ENCODE measurements at places on chromosomes 7 and 10. TPM values are rescaled to one million over a fixed set of nuclear protein-coding genes. Genes with fewer than 3 reads are reported as not detected.

ANKRD26 gene
- total RNA-seq, result 6.8 TPM

CCDC146 gene
- total RNA-seq, result 0.18 TPM

LHFPL3 gene
- total RNA-seq, result not detected

SLC29A3 gene
- total RNA-seq, result 8.5 TPM

VDAC2 gene
- total RNA-seq, result 398 TPM

MACC1 gene
- 20.4 TPM for total RNA-seq

GPR15LG gene
- not detected for total RNA-seq

LRMDA gene
- not detected for total RNA-seq

- H3K27ac ChIP-seq, result no peak overlapping the region
- peaks cover 46% of the 10 kb centered on the region for H3K4me1 ChIP-seq
Observed at GRCh38 chr10:79116368-79116767, 47.6 kb downstream of the ZMIZ1 start.

DNA sequence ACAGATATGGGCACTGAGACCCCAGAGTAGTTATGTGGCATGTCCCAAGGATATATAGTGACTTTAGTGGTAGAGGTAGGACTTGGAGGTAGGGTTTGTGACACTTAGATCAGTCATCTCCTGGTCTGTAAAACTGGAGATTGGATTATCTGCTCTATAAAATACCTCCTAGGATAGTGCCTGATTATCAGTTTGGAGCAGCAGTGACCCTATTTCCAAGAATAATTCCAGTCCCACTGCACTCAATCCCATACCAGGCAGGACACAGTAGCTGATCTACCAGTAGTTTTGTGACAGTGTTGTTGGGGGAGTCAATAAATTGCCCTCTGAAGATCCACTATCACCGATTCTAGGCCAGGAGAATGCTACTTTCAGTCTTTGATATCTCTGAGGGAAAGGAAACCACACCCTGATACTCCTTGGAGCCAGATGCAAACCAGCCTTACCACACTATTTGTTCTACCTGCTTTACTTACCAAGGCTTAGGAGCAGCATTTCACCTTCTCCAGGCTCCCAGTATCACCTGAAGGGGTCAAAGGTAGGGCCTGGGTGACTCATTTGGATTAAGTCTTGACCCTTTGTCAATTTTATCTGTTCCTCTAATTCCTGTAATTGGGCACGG is 30.6 kb downstream of the KMT2E start:
- DNase-seq, result peak; percentile 47
- no peaks in the 10 kb centered on the region for H3K4me1 ChIP-seq
- H3K4me3 ChIP-seq, result no peak overlapping the region
- H3K27me3 ChIP-seq, result no peaks in the 10 kb centered on the region
- peak overlapping the region; percentile 0 for H3K27ac ChIP-seq

- peaks cover 26% of the 10 kb centered on the region for H3K4me1 ChIP-seq
- H3K4me3 ChIP-seq, result no peak overlapping the region
- no peak overlapping the region for H3K27ac ChIP-seq
- no peak for DNase-seq
- no peaks in the 10 kb centered on the region for H3K27me3 ChIP-seq
- no peaks in the 10 kb centered on the region for H3K36me3 ChIP-seq
Observed at GRCh38 chr7:37971491-37971890, 51.1 kb downstream of the EPDR1 start.

GRCh38 chr10:73117976-73118743 is 7.9 kb downstream of the NUDT13 start:
- no peaks in the 10 kb centered on the region for H3K4me1 ChIP-seq
- H3K27ac ChIP-seq, result peak overlapping the region; percentile 65
- DNase-seq, result peak; percentile 37
- H3K36me3 ChIP-seq, result peaks cover 27% of the 10 kb centered on the region
- no peak overlapping the region for H3K4me3 ChIP-seq

- no peak overlapping the region for H3K27ac ChIP-seq
- H3K4me1 ChIP-seq, result no peaks in the 10 kb centered on the region
- H3K27me3 ChIP-seq, result no peaks in the 10 kb centered on the region
- no peaks in the 10 kb centered on the region for H3K36me3 ChIP-seq
Observed at GRCh38 chr7:3862774-3863173, 561.7 kb downstream of the SDK1 start.

DNA sequence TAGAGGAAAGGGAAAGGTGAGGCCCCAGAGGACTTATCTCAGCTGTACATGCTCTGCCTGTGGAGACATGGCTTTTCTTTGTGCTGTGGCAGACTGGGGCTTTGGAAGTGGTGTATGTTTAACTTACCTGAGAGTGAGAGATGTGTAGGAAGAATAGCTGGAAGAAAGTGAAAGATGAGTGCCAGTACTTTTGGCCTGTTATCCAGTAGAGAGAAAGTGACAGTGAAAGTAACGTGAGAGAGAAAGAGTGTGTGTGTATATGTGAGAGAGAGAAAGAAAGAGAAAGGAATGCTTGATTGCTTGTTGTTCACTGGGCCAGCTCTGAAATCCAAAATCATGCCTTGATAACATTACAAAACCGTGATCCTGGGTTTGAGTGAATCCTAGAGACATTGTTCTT is 25.5 kb downstream of the MTURN start:
- DNase-seq, result no peak
- H3K27ac ChIP-seq, result peak overlapping the region; percentile 13
- peaks cover 12% of the 10 kb centered on the region for H3K4me1 ChIP-seq
- H3K36me3 ChIP-seq, result no peaks in the 10 kb centered on the region

DNA sequence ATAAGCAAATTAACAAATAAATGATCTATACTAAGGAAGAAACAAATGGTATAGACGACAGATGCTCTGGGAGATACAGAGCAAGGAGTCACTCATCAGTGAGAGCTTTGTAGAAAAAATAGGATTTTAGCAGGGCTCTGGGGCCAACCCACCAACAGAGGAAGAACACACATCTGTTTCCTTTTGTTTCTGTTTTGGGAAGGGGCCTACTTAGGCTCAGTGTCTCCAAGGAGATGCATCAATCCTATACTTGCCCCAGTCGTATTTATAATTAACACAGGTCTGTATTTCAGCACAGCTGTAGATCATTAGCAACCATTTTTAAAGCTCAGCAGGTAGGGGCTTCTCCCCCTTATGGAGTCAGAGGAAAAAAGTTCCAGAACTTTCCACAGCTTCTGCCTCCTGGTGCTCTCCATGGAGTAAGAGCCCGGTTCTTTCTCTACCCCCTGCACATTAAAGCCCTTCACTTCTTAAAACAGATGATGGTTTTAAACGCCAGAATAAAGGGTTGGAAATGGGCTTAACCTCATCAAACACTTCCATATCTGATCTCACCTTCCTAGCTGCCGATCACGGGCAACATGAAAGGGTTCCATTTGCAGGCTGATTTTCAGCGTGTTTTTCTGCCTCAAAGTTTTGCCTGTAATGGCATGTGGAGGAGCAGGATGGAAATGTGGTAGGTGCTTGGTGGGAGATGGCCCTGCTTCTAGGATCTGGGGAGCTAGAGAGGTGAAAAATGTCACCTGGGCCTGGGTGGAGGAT is 291.7 kb downstream of the TCF7L2 start:
- H3K4me3 ChIP-seq, result no peak overlapping the region
- DNase-seq, result no peak
- no peaks in the 10 kb centered on the region for H3K27me3 ChIP-seq
- H3K36me3 ChIP-seq, result no peaks in the 10 kb centered on the region
- no peak overlapping the region for H3K27ac ChIP-seq
- no peaks in the 10 kb centered on the region for H3K4me1 ChIP-seq

DNA sequence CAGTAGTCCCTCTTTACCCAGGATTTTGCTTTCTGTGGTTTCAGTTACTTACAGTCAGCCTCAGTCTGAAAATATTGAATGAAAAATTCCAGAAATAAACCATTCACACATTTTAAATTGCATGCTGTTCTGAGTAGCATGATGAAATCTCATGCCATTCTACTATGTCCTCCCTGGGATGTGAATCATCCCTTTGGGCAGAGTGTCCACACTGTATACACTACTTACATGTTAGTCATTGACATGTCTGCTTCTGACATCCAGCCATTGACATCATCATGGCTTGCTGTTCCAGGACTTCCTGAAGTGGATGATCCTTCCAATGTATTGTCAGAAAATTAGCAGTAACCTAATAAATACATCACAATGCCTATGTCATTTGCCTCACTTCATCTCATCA is 34.6 kb upstream of the MALRD1 start:
- no peak overlapping the region for H3K27ac ChIP-seq
- H3K36me3 ChIP-seq, result no peaks in the 10 kb centered on the region
- H3K4me1 ChIP-seq, result no peaks in the 10 kb centered on the region
- DNase-seq, result no peak
- no peaks in the 10 kb centered on the region for H3K27me3 ChIP-seq

DNA sequence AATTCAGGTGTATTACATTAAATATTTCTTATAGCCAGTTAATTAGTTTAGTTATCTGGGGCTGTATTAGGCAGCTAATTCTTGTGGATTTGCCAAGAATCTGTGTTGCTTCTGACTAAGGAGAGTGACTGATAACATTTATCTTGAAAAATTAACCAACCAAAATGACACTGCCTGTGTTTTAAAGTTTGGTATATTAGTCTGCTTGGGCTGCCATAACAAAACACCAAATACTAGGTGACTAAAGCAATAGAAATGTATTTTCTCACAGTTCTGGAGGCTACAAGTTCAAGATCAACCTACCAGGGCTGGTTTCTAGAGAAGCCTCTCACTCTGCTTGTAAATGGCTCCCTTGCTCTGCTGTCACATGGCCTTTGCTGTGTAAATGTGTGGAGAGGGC is 12.9 kb downstream of the EXOC4 start:
- H3K4me1 ChIP-seq, result no peaks in the 10 kb centered on the region
- H3K36me3 ChIP-seq, result no peaks in the 10 kb centered on the region
- H3K27me3 ChIP-seq, result no peaks in the 10 kb centered on the region
- DNase-seq, result no peak
- no peak overlapping the region for H3K27ac ChIP-seq

DNA sequence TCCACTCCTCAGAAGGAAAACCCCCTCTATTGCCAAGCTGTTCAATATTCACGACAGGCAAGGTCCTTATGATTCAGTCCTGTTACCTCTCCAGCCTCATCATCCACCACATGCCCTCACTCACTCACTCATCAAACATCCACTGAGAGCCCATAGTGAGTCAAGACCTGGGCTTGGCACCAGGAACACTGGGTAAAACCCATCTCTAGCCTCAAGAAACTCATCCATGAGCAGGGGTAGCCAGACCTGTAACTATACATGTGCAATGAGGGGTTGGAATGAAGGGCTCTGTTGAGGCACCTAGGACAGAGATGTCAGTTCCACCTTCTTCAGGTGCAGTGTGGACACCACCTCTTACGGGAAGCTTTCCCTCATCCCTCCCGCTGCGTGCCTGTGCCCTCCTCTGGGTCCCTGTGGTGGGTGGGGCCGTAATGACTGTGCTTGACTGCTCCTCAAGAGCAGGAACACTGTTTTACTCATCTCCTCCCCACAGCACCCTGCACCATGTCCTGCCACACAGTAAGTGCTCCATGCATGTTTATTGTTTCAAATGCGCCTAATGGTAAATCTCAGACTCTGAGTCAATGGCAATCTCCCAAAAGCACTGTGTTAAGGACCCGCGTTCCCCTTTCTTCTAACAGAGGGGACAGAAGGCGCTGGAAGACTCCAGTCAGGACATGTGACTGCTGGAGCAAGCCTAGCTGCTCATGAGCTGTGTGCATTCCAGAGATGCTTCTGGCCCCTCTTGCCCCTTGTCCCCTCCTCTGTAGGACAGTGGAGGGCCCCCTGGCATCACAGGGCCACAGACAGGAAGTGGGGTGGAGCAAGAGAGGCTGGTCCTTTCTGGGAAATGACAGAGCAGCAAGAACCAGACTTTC is 95.4 kb downstream of the HIPK2 start:
- H3K4me1 ChIP-seq, result peaks cover 21% of the 10 kb centered on the region
- no peaks in the 10 kb centered on the region for H3K36me3 ChIP-seq
- H3K27me3 ChIP-seq, result no peaks in the 10 kb centered on the region
- no peak overlapping the region for H3K4me3 ChIP-seq

GRCh38 chr7:47266799-47267198 is 315.1 kb downstream of the TNS3 start:
- no peaks in the 10 kb centered on the region for H3K27me3 ChIP-seq
- H3K36me3 ChIP-seq, result no peaks in the 10 kb centered on the region
- 0 out of 2 replicates have a peak, but pooled peaks cover 5% of the 10 kb centered on the region for H3K4me1 ChIP-seq
- DNase-seq, result peak; percentile 14
- H3K4me3 ChIP-seq, result no peak overlapping the region

- no peak overlapping the region for H3K4me3 ChIP-seq
- no peaks in the 10 kb centered on the region for H3K27me3 ChIP-seq
Observed at GRCh38 chr7:132964876-132965275, 117.0 kb downstream of the CHCHD3 start.

- H3K4me3 ChIP-seq, result no peak overlapping the region
- no peak overlapping the region for H3K27ac ChIP-seq
- peaks cover 4% of the 10 kb centered on the region for H3K4me1 ChIP-seq
- peaks cover 80% of the 10 kb centered on the region for H3K36me3 ChIP-seq
Observed at GRCh38 chr7:148819697-148820360, 64.3 kb downstream of the EZH2 start.

- H3K4me3 ChIP-seq, result no peak overlapping the region
- no peaks in the 10 kb centered on the region for H3K36me3 ChIP-seq
- H3K4me1 ChIP-seq, result peaks cover 13% of the 10 kb centered on the region
Observed at GRCh38 chr10:101018118-101018599, 12.8 kb downstream of the PDZD7 start.

DNA sequence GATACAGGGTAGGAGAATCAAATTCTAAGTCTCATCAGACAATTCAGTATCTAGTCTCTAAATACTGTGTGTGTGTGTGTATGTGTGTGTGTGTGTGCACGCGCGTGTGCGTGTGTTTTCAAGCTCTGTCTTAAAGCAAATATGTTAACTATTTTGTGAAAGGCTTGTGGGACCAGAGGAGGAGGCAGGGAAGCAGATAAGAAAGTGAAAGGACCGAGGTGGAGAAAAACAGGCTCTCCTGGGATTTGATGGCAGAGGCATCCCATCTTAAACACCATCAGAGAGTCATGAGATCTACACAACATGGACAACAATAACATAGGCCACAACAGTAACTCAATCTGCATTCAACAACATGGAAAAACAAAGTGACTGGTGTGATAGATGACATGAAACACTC is 67.1 kb downstream of the PIP4K2A start:
- no peak for DNase-seq
- peaks cover 58% of the 10 kb centered on the region for H3K4me1 ChIP-seq
- H3K27ac ChIP-seq, result no peak overlapping the region
- H3K4me3 ChIP-seq, result no peak overlapping the region
- no peaks in the 10 kb centered on the region for H3K27me3 ChIP-seq
